ENCODE measurements at places on chromosomes 16 and 17.
A peak's percentile ranks its signal among the peaks of the same experiment; 100 is the strongest.

GRCh38 chr17:41547921-41548843 lies 20.1 kb upstream of the KRT19 start:
- no peak for DNase-seq

DNA sequence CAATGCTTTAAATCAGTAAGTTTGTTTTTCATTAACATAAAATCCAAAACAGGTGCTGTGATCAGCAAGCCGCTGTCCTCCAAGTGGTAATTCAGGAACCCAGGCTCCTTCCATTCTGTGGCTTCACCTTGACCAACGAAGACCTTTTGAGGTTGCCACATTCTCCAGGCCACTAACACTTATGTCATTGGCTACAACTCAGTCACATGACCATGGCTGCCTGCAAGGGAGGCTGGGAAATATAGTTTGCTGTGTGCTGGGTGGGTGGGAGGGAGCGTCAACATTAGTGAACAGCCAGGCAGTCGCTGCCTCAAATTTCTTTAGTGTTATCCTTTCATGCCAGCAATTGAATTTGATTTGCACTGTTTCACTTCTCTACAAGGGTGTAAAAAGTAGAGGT lies 549.2 kb downstream of the MAF start:
- DNase-seq: no peak

- DNase-seq: no peak
Observed at GRCh38 chr17:78951967-78952551, 26.9 kb upstream of the TIMP2 start.

DNA sequence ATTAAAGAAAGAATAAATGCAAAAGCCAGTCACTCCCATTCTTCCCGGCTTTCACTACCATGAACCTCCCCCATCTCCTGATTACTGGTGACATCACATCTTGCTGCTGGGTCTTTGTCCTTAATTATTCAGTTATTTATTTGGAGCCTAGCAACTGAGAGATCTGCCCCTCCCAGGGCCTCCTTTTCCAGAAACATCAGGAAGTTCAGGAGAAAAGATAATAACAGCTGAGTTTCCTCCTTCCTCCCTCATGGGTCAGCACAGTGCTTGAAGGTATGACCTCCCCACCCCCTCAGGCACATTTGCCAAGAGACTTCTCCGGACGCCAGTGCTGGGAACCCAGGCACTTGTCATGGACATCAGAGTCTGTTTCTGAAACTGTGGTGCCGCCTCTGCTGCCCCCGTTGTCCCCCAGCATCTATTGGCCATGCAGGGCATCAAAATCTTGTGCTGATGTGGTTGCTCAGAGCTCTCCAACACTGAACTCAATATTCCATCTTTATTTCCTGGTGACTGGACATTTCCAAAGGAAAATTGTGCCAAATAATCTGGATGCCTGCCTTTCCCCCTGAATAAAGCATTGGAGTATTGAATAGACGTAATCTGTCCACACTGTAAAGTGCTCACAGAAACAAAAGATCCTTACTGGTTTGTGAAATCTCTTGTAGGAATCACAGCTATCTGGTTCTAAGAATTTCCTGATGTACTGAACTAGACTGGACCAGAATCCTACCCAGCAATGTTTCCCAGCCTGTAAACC lies 71.8 kb downstream of the ZNF18 start:
- no peak for DNase-seq

GRCh38 chr17:73976676-73977521 lies 226.6 kb upstream of the RPL38 start:
- no peak for DNase-seq

GRCh38 chr16:19095654-19096053 lies 18.1 kb upstream of the ITPRIPL2 start:
- peak; percentile 78 for DNase-seq

DNA sequence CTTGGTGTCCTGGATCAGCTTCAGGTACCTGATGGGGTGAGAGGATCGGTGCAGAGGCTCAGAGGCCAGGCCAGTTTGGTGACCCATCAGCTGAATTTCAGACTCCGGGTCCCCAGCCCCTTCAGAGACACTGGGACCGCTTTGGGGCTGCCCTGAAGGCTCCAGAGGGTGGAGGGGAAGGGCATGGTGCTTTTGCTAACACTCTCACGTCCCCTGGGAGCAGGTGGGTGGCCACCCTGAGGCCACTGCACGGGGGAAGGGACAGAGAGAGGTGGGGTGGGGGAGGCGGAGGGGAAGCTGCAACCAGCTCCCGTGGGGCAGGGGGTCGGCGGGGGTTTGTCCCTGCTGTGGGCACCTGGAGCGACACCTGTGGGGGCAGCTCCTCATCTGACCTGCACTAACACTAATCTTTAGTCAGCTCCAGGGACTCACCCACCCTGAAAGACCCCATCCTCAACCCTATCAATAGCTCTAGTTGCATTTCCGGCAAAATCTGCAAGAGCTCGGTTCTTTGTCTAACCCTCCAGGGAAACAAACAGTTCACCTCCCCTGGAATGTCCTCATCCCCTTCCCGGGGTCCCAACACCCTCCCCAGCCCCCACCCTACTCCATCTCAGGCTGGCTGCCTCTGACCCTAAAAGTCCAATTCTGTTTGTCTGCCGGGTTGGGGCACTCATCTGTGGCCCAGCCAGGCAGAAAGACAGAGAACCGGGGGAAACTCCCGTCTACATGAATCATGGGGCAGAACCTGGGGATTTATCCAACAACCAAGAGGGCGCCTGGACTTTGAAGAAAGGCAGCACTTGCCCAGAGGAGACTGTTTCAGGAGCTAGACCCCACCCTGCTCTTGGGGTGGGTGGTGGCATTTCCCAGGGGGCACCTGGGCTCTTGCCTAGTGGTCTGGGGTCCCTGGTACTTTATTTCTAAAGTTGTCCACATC lies 91.9 kb upstream of the CBX4 start:
- no peak for DNase-seq

- DNase-seq: peak; percentile 47
Observed at GRCh38 chr17:42179911-42180410, 981 bp downstream of the KCNH4 start.

All from RPMI8226 (cell line).